Erythroblast (primary cell): ENCODE measurements at places on chromosomes 1 and 21.

- no peak for DNase-seq
These were observed 143.4 kb upstream of the DSCAM start for GRCh38 chr21:40990366-40990765.

DNA sequence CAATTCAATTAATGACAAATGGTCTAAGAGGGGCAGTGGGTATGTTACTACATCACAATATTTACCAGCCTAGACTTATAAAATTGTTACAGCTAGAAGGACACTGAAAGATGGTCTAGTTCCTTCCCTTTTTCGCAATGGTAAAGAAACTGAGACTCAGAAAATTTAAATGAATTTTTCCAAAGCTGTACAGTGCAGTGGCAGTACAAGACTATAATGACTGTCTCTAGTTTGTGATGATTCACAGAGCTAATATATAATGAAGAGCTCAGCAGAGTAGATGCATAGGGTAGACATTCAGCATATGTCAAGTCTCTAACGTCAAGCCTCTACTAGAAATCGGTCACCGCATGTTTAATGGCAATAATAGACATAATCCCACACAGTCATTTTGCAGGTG, 4.6 kb downstream of the PLPP3 start:
- no peak for DNase-seq

DNA sequence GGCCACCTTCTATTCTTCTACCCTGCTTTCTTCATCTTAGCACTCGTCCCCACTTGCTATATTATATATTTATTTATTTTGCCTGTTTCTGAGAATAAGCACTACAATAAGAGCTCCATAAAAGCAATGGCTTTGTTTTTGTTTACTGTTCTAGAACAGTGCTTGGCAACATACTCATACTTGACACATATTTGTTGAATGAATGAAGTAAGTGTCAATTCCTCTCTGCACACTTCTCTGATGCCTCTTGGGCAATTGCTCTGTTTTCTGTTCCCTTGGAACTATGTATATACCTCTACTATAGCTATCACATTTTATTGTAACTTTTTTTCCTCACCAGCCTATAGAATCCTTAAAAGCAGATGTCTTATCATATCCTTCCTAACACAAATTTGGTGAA, 7.5 kb upstream of the SLC19A2 start:
- DNase-seq = no peak

DNA sequence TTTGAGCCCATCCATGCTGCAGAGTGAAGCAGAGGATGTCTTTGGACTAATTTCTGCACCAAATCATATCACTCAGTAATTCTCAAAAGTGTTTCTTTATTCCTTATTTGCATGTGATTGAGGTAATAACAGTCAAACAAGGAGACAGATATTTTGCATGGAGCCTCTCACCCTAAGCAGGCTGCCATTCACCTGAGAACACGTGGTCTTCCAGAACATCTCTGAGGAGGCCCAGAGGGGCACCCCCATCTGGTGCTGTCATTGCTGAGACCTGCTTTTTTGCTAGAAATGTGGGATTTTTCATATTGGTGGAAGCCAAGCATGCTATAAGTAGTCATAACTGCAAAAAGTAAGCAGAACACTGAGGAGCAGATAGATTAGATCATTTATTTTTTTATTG, 7.7 kb downstream of the SLC37A1 start:
- DNase-seq = no peak

DNA sequence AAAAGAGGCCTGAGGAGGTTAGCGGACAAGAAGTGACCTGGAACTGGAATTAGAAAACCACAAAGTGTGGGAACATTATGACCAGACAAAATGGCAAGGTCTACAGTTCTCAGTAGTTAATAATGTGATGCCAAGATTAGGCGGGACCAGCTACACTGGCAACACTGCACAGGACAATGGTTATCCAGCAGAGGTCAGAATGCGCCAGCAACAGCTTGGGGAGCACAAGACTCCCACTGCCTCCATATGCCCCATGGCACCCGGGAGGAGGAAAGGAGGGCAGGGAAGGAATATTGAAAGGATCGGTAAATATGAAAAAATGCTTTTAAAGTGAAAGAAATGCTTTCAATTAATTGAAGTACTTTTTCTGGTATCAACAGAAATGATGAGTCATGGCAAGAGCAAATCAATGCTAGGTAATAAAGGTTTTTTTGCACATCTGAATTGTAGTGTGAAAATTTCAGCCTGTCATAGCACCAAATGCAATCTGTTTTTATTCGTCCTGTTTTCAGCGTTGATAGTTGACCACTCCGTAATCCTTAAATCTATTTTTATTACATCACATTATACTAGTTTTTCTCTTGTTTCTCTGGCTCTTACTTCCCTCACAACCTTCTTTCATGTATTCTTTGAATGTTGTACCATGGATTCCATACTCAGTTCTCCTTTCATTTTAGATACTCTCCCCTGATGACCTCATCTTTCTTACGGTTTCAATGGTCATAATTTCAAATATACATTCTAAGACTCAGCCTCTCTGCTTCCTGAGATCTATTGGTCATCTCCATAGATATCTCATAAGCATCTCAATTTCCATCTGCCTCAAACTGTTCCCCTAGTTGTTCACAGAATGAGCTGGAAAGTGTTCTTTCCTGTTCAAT, 30.7 kb downstream of the VCAM1 start:
- DNase-seq = no peak

DNA sequence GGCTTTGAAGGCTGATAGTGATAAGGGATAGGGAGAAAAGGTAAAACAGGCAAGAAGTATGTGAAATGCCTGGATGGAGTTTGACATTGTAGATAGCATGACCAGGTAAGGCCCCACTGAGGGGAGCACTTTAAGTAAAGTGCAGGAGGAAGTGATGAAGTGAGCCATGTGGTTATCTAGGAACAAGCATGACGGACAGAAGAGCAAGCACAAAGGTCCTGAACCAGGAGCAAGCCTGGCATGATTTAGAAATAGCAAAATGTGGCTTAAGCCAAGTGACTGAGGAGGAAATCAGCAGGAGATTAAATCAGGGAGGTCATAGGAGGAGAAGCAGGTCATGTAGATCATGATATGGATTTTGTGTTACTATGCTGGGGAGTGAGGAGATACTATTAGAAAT, 129.2 kb downstream of the GLUL start:
- DNase-seq = peak; percentile 62

- DNase-seq = no peak
These were observed 174.3 kb downstream of the SETD4 start for GRCh38 chr21:35885942-35886541.

- DNase-seq = peak; percentile 70
These were observed 16.6 kb upstream of the PTP4A2 start for GRCh38 chr1:31954607-31955283.

DNA sequence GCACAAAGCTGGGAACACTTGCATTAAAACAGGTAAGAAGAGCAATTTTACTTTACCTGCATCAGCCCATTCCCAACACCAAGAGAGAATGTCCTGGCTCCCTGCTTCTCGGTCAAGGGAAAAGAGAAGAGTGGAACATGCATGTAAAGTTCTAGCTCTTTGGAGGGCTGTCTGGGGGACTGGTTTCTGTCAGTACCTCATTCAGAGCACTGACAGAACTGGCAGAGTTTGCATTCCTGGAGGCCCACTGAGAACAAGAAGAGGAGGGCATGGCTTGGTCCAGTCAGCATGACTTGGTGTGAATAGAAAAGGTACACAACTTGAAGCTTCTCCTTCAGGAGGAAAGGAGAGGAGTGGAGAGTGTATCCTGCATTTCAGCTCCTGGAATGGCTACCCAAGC, 83.9 kb downstream of the LRRC7 start:
- no peak for DNase-seq

DNA sequence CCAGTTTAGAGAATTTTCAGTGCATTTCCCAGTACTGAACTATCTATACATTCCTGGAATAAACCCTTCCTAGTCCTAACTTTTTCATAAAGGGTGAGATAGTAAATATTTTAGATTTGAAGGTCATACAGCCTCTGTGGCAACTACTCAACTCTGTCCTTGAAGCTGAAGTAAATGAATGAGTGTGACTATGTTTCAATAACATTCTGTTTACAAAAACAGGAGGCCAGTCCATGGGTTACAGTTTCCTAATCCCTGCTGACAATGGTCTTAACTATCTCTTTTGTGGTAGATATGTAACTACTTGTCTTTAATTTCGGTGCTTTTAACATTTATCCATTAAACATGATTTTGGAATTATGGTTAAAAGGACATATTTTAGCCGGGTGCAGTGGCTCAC, 4.3 kb downstream of the ZNF684 start:
- DNase-seq = no peak

GRCh38 chr1:14924455-14925331, 228.9 kb upstream of the TMEM51 start:
- no peak for DNase-seq

GRCh38 chr1:117779364-117779763, 150.1 kb downstream of the GDAP2 start:
- DNase-seq = no peak

DNA sequence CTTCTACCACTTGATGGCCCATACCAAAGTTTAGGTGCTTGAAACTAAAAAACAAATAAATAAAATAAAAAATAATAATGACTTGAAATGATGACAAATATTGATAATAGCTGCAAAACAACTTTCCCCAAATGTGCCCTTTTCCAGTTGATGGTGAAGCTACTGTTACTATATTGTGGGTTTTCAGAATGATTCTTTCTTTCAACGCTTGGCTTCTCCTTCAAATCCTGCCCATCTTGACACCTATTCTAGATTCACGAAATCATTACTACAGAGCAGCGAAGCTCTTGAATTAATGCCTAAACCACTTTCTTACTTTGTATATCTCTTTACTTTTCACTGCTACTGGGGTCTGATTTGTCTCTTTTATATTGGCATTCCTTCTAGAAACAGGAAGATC, 9.2 kb upstream of the C1orf141 start:
- DNase-seq = no peak

- peak; percentile 87 for DNase-seq
These were observed 13.7 kb downstream of the KIAA1614 start for GRCh38 chr1:180926164-180926981.

GRCh38 chr21:38968887-38969543, 163.3 kb downstream of the ETS2 start:
- DNase-seq = no peak

DNA sequence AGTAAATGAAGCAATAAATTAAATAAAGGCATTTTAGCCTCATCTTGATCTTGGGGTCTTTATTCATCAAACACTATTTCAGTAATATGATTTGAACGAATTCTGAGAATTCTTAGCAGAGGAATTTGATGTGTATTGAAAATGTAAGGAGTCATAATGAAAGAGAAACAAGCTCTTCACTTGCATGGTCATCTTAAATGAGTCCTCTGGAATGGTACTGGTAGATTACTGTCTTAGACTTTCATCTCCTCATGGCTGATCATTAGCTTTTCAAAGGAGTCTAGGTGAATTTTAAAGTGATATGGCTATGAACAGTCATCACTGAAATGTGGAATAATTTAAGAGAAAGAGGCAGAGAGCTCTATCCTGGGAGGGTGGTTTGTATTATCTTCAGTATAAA, 30.0 kb downstream of the PRRC2C start:
- DNase-seq = no peak

DNA sequence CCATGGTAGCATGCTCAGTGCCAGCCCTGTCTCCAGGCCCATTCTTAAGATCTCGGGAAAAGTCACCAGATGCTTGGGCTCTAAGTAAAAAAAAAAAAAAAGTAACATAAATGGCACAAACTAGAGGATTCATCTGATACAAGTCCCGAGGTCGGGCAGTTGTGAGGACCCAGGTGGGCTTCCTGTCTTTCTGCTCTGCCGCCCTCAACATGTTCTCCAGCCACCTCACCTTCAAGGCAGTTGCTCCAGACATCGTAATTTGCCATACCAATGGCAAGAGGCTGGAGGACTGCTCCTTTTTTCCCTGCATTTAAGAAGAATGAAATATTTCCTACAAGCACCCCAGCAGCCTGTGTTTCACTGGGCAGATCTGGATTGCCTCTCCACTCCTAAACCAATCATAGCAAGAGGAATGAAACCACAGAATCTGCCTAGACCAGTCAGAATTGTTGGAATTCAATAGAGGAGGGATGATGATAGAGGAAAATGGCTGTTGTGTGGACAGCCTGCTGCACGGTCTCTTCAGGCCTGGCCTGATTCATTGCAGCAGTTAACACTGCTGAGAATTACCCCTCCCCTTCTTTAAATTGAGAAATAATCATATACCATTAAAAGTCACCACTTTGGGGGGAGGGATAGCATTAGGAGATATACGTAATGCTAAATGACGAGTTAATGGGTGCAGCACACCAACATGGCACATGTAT, 5.4 kb downstream of the HMGN2 start:
- DNase-seq = no peak

DNA sequence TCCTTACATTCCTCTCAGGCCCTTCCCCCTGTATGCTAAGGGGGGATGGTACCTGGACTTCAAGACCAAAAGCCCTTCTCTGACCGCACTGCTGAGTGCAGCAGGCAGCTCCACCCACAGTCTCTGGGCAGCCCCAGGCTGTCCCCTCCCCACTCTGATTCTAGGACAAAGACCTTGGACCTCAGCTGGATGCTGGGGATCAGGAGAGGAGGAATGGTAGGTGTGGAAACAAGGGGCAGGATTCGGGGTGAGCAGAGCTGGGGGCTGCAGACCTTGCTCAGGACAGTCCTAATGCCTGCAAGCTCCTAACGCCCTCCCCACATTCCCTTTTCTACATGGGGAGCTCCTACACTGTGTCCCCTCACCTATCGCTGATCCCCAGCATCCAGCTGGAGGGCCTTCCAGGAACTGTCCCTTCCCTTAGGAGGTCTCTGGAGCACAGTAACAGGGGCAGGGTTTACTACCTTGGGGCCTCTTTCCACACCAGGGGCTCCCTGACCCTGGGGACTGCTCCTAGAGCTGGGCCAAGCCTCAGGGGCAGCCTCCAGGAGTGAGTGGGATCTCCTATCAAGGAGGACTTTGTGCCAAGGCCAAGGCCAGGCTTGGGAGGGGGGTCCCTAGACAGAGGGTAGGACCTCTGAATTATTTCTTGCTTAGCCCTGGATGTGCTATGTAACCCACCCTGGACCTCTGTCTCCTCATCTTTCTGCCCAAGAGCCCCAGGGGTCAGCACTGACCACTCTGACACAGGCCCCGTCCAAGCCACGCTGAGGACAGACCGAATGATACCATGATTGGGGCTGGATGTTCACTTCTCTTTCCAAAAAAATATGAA, 5.6 kb downstream of the CLDN19 start:
- no peak for DNase-seq

- DNase-seq = no peak
These were observed 3.8 kb upstream of the TMEM222 start for GRCh38 chr1:27318136-27318535.

DNA sequence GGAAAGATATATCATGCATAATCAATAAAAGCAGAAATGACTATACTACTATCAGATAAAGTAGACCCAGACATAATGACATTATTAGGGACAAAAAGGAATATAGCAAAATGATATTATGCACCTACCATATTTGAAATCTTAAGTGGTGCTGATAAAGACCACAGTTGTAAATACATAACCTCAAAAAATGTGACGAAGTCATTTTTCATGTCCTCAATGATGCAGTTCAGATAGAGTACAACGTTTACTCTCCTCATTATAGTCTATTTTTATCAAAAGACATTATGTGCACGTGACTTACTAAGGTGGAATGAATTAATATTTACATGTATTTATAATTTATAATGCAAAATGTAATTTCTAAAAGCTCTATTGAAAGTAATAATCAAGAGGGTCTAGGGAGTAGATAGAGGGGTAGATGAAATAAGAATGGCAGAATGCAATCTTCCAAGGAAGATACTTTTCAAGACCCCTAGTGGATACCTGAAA, 61.7 kb upstream of the TNFSF4 start:
- DNase-seq = no peak

GRCh38 chr21:36630485-36631206, 68.3 kb upstream of the SIM2 start:
- peak; percentile 77 for DNase-seq
